ENCODE measurements at places on chromosomes 2 and 18. TPM values are rescaled to one million over a fixed set of nuclear protein-coding genes. Genes with fewer than 3 reads are reported as not detected.

DNA sequence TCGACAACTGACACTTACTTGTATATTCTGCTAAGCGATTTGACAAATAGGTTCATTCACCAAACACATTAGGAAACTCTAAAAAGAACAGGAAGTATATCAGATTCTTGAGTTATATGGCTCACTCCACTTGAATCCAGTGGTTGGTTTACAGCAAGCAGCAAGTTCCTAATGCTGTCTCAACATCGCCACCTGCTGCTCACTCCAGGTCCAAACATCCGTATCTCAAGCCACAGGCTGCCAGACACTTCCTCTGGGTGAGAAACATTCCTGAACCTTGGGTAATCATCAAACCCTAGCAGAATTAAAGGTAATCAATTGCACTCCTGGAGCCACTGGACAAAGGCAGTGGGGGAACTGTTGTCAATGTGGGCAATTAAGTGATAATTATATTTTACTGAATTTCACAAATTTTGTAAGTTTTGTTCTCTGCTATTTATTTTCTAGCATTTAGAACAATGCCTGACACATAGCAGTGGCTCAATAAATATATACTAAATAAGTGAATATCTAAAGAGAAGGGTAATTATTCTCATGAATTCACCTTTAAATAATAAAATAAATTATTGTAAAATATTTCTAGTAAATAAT, 107.1 kb upstream of the TTN start:
- peak; percentile 82 for DNase-seq

GRCh38 chr2:207619764-207620203, 5.4 kb downstream of the METTL21A start:
- no peak for DNase-seq

- DNase-seq: no peak
These were observed 20.0 kb downstream of the CCDC138 start for GRCh38 chr2:108806371-108807113.

DNA sequence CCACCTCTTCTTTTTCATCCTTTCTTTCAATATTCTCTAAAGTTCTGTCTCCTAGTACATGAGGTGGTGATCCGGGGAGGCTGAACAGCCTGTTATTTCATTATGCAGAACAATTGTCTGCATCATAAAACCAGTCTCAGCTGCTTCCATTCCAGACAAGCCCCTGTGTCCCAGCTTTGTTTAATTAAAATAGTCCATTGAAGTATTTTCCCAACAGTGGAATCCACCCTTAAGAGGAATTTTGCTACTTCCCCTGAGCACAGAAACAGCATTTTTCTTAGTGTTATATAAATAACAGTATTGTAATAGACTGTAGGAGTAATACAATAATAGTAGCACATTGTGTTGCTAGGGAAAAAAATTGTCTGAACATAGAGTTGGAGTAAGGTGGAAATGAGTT, 395.4 kb upstream of the TCF4 start:
- DNase-seq: no peak

- DNase-seq: peak; percentile 9
These were observed 43.0 kb upstream of the FAHD2A start for GRCh38 chr2:95359501-95359930.

DNA sequence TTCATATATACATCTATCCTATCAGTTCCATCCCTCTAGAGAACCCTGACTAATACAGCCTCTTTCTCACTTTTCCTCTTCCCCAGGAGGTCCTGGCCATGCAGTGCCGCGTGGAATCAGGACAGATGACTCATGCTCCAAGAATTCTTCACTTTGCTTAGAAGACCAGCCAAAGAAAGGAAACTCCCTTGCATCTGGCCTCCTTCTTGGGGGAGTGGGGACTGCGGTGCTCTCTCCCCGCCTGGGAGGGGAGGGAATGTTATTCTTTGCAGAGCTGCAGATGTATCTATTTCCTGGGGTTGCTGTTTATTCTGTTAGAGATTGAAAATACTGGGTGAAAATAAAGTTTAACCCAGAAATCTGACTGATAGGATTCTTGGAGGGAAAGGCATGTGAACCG, 111.5 kb upstream of the SH3BP4 start:
- DNase-seq: peak; percentile 52

DNA sequence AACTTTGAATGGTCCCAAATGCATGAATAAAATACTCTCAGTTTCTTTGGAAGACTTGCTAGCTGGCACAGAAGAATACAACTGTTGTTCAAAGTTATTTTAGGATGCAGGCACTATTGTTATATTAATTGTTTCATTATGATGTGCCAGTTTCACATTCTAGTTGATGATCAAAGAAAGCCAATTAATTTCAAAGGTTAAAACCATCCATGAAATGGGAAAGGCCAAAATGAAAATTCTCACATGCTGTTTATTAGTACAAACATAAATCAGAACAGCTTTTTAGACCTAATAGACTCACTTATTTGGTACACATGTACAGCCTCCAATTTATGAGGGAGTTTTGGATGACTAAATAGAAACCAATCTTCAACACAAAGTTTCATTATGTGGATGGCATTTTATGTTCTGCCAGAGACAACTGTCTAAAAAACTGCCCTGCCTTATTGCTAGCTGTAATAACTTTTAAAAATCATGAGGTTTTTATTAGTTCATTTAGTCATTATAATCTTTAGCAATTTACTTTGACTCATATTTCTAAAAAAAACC, 42.2 kb downstream of the RFTN2 start:
- DNase-seq: no peak

- no peak for DNase-seq
These were observed 225.0 kb upstream of the HS6ST1 start for GRCh38 chr2:128543646-128544045.

GRCh38 chr2:144523596-144524117, 3.7 kb upstream of the ZEB2 start:
- DNase-seq: no peak

- DNase-seq: peak; percentile 15
These were observed 12.3 kb upstream of the PTMA start for GRCh38 chr2:231696004-231696367.

DNA sequence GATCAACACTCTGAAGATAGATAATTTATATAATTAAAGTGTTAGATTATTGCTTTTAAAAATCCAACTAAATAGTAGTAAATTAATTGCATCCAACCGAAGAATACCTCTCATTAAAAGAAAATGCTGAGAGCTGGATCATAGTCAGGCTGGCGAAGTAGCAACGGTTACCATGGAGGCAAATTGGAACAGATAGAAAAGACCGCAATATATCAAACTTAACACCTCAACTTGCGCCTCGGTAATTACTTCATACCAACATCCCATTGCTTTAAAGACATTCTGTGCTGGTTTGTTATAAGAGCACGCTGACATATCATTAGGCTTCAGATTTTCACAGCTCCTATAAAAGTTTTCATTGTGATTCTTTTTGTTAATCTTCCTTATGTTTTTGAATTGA, 183.8 kb upstream of the ZC3H15 start:
- no peak for DNase-seq

- DNase-seq: no peak
These were observed 196.1 kb downstream of the SLC4A3 start for GRCh38 chr2:219823574-219823973.

DNA sequence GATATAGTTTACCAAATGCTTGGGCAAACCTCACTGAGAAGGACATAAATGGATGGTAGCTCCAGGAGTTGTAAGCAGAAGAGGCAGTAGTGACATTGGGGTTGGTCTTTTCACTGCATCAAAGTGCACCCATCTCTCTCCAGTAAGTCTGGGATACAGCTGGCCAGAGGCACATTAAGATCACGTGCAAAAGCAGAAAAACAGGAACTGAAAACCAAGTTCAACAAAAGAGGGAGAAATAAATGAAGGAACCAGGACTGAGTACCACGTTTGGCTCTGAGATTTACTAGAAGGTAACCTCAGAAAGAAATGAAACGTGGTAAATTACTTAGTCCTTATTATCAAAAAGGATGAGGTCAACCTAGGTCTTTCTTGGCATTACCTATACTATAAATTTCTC, 259.2 kb downstream of the OSR1 start:
- DNase-seq: no peak

DNA sequence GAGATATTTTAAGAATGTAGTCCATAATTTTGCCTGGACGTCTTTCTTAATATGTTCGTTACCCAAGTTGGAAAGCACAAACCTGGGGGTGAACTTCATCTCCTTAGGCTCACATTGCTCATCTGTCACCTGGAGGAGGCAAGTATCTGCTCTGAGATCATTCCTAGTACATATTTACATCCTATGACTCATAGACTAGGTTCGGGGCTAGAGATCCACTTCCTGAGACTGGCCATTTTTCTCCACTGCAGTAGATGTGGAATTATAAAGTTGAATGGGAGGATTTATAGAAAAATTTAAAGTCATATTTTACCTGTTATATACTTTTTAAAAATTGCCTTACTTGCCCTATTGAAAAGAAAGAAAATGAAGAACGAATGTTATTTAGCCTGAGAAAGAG, 77.5 kb upstream of the PROKR1 start:
- no peak for DNase-seq

Gene RTP5
- 0.13 TPM for total RNA-seq

Gene TNP1
- total RNA-seq: 7.1 TPM

Gene PCARE
- not detected for total RNA-seq

Gene GBX2
- not detected for total RNA-seq

Gene SULT1C2
- total RNA-seq: 11.2 TPM

Gene GTF2A1L
- total RNA-seq: 0.67 TPM
